ENCODE measurements at places on chromosomes 16 and 17. TPM values are rescaled to one million over a fixed set of nuclear protein-coding genes. Genes with fewer than 3 reads are reported as not detected.

GRCh38 chr17:81991684-81992305 is 14.4 kb downstream of the ASPSCR1 start:
- no peak for DNase-seq

DNA sequence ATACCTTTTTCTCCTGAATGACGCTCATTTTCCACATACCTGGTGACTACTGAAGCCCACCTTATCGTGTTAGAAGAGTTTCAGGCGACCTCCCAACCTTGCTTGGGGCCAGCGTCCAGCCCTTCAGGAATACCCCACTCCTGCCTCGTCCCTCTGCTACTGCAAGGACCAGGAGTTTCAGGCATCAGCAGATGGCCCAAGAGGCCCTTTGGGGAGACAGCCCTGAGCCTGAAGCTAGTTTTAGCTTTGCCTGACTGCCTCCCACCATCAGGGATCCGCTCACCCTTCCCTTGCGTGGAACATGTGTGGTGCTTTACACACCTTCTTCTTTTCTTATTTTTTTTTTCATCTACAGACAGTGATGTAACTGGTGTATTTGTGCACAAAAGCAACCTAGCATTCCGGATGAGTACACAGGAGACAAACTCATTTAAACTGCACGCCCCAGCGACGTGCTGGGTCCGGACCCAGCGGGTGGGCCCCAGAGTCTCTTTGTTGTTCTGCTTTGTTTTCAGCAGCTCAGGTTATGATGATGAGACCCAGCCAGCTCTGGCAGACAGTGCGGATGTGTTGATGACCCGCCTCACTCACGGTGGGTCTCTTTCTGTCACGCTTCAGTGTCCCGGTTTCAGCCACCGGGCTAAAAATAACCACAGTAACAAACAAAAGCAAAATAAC is 242.4 kb downstream of the C16orf95 start:
- DNase-seq, result no peak

- DNase-seq, result no peak
Measured at GRCh38 chr17:32673964-32674363, 187.2 kb downstream of the CDK5R1 start.

DNA sequence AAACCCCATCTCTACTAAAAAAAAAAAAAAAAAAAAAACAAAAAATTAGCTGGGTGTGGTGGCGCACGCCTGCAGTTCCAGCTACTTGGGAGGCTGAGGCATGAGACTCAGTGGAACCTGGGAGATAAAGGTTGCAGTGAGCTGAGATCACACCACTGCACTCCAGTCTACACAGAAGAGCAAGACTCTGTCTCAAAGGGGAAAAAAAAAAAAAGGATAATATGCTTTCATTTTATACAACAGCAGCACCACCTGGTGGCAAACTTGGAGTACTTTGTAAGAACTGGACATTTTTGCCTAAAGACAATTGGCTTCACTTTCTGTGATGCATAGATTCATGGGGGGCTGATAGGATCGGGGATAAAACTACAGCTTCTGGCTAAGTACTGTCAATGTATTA is 8.5 kb downstream of the CHTF8 start:
- DNase-seq, result peak; percentile 75

- no peak for DNase-seq
Measured at GRCh38 chr16:83946781-83947566, 6.1 kb upstream of the OSGIN1 start.

GRCh38 chr16:1561266-1561665 is 27.8 kb downstream of the TMEM204 start:
- DNase-seq, result no peak

The TERB1 gene
- total RNA-seq, result not detected

The SERPINF2 gene
- total RNA-seq, result 0.19 TPM

GRCh38 chr17:67490471-67490870 is 113.4 kb downstream of the PITPNC1 start:
- no peak for DNase-seq

DNA sequence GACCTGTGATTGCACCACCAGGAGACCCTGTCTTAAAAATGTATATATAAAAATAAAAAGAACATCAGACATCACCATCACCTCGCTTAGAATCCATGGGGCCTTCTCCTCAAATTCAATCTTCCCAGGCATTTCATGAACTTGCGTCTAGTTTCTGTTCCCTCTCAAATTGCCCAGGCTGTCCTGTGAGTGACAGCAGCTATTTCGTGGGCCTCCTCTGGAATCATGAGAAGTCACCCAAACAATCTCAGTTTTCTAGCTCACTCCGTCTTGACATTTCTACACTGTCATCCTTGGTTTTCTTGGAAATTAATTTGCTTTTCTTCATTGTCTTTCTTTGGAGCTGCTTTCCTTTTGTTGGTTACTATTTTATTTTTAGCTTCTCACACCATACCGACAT is 7.3 kb downstream of the SLC52A1 start:
- DNase-seq, result no peak

- peak; percentile 57 for DNase-seq
Measured at GRCh38 chr17:35568561-35568960, 7.9 kb upstream of the SLFN14 start.

The CIAPIN1 gene
- total RNA-seq, result 46.5 TPM

The ASB16 gene
- total RNA-seq, result not detected

- no peak for DNase-seq
Measured at GRCh38 chr16:2325791-2326190, 14.7 kb downstream of the ABCA3 start.

Measured in activated CD8-positive, alpha-beta memory T cell treated with anti-CD3 and anti-CD28 coated beads, Interleukin-2, amount 10 ng/mL, durations not matched to agents 7 days and 5 days (primary cell).